T-helper 22 cell (primary cell): ENCODE measurements at places on chromosomes 16 and 17.

- no peak for DNase-seq
Observed at GRCh38 chr17:4082136-4082924, 60.5 kb downstream of the ZZEF1 start.

- DNase-seq, result no peak
Observed at GRCh38 chr16:73713778-73714495, 582.7 kb upstream of the PSMD7 start.

- DNase-seq, result no peak
Observed at GRCh38 chr17:48241770-48242497, 134.4 kb downstream of the SNX11 start.

- DNase-seq, result no peak
Observed at GRCh38 chr17:43784068-43784467, 3.8 kb downstream of the CFAP97D1 start.

- DNase-seq, result no peak
Observed at GRCh38 chr16:66894948-66895688, 14.8 kb downstream of the PDP2 start.

- DNase-seq, result no peak
Observed at GRCh38 chr16:89004209-89004831, 27.3 kb upstream of the CBFA2T3 start.

- DNase-seq, result no peak
Observed at GRCh38 chr16:3266873-3267537, 10.6 kb upstream of the MEFV start.

DNA sequence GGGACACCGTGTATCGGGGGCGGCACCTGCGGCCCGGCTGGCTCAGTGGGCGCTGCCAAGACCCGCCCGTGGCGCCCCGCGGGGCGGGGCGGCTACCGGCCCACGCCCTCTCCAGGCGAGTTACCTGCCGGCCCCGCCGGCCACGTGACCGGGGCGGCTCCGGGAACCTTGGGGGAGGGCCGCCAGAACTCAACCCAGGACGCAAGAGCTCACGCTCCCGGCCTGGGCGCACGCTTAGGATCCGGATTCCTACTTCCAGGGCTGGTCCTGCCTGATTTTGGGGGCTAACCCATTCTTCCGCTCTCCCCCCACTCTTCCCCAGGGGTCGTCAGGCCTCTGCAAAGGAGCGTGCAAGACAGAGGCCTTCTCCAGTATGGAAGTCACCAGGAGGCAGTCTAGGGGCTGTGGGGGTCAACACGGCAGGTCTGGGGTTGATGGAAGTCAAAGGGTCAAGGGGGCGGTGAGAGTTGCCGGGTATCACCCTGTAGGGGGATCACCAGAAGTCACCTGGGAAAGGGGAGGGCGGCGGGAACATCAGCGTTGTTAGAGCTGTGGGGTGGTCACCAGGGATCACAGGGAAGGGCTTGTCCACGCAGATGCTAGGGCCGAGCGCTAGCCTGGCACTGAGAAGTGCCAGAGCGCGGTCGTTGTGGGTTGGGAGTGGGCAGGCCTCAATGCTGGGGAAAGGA is 354 bp upstream of the ESRP2 start:
- peak; percentile 51 for DNase-seq

GRCh38 chr17:50465635-50466034 is 3.0 kb downstream of the CHAD start:
- no peak for DNase-seq

DNA sequence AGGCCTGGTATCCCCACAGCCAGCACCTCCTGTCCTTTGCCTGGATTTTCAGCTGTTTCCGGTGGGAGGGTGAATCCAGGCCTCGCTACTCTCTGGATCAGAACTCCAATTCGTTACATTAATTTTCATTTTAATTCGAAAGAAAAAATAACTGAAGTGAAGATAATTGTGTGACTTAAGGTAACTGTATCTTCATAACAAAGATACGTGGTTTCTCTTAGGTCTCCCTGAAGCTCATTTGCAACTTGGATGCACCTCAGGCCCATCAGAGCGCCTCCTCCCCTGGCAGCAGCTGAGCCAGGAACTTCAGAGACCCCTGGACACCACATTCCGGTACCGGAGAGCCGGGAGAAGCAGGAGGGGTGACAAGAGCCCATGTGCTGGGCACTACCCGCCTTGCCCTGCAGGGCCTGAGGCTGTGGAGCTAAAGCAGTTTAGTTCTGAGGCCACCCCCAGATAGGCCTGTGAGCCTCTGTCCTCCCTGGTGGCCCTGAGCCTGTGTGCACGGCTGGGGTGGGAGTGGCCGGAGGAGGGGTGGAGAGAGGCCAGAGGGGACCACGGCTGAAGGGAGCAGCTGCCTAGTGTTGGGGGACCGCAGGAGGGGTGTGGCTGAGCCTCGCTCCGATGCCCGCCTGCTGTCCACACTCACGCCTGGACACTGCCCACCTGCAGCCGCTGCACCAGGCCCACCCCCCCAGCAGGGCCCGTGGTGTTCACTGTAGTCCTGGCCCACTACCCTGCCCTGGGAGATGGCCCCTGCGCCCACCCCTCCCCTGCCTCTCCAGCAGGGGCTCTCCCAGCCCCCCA is 11.4 kb upstream of the DUS1L start:
- DNase-seq, result no peak

GRCh38 chr17:34015253-34015652 is 239.8 kb upstream of the CCL2 start:
- DNase-seq, result no peak

- DNase-seq, result no peak
Observed at GRCh38 chr17:21039839-21040575, 2.8 kb downstream of the USP22 start.

DNA sequence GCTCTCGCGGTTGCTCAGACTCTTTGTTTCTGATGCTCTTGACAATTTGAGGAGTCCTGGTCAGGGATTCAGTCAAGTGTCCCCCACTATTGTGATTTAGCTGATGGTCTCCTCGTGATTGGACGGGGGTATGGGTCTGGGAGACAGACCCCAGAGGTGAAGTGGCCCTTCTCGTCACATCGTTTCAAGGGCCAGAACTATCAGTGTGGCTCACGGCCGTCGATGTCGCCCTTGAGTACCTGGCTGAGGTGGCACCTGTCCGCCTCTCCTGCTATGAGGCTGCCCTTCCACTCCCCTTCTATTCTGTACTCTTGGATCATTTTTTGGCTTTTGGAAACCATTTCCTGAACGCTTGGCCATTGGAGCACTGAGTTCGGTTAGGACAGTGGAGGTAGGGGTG is 7.4 kb upstream of the MEAK7 start:
- DNase-seq, result no peak

GRCh38 chr16:27625050-27625697 is 75.2 kb downstream of the KATNIP start:
- DNase-seq, result no peak

GRCh38 chr16:23710008-23710407 is 3.0 kb downstream of the ERN2 start:
- DNase-seq, result no peak

DNA sequence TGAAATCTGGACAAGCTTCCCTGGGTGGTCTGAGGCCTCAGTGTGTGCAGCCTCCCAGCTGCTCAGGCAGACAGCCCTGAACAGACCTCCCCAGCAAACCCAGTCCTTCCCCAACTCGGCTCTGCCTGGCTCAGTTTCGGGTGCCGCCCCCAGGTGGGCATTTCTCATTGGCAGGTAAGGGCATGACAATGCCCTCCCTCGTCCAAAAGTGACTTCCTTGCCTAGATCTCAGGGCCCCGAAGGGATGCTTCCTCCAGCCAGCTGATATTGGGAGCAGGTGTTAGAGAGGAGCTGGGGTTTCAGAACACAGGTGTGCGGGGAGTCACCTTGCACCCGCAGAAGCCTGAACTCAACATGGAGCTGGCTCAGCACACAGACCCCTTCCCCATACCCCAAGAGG is 3.8 kb upstream of the PPL start:
- no peak for DNase-seq
